ENCODE measurements at places on chromosomes 3 and 15.

DNA sequence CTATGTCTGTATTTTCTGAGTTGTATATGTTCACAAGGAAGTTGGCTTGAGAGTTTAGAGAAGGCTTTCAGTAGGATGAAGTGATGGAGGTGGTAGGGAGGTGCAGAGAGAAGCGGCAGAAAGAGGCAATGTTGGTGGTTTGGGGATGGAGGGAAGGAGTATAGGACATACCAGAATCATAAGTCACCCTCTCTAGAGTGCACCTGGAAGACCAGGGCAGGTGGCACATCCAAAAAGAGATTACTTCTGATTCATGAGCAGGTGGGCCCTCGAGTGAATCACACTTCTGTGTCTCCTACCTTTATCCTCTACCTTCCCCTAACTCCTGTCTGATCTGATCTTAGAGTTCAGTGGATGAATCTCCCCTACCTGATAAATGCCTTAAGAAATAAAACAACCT, 41.8 kb upstream of the MRPL3 start:
- DNase-seq = no peak

DNA sequence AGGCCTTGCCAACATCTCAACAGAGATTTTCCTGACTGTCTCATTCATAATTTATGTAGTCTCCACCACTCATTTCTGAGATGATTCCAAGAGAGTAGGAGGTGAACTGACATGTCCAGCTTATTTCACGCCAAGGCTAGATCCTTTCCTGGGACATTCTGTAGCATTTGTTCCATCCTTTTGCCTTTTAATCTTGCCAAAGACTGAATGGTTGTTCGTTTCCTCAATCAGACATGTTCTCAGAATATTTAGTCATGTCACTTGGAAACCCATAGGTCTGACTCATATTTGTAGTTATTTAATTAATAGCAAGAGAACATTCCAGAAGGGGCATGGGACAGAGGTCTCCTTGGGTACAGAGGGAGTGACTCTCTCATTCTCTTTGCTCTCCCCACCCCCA, 80.9 kb downstream of the DHX36 start:
- no peak for DNase-seq

DNA sequence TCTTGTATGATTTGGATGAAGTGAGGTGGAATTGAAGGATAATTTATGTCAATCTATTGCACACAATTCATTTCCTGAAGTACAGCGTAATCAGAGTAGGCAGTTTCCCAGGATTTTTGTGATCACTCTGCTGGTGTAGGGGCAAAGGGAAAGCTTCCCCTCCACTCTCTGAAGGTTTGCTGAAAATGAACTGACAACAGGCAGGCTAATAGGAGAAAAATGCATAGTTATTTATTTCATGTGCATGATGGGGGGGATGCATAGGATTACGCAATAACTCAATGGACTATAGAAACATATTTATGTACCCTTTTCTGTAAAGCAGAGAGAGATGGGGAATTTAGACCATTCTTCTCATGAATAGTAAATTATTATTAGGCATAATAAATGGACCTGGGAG, 872.9 kb downstream of the NAALADL2 start:
- no peak for DNase-seq

DNA sequence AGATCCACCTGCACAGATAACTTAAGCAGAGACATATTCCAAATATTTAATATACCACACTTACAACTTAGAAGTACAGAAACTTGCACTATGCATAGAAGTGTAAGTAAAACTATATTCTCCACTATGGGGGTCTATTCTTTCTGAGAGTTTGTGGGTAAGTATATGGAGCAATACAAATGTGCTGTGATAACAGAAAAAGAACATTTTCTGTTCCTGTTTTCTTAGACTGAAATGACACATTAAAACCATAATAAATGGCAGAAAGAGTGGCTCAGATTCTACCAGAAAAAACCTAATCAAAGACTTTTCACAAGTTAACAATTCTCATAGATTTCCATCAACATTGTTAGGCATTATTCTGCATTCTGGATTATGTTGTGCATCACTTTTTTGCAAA, 96.6 kb upstream of the WNT7A start:
- DNase-seq = no peak

GRCh38 chr3:18121020-18121419, 304.1 kb downstream of the SATB1 start:
- DNase-seq = no peak

DNA sequence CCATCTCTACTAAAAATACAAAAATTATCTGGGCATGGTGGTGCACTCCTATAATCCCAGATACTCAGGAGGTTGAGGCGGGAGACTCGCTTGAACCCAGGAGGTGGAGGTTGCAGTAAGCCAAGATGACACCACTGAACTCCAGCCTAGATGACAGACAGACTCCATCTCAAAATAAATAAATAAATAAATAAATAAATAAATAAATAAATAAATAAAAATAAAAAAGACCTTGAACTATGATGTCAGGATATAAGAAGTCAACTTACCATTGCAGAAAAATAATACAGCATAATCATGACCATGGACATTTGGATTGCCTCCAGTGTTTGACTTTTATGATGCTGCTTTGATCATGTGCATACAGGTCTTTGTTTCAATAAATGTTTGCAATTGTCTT, 484.3 kb upstream of the ROBO1 start:
- DNase-seq = no peak
